ENCODE measurements at places on chromosomes 4 and X. TPM values are rescaled to one million over a fixed set of nuclear protein-coding genes. Genes with fewer than 3 reads are reported as not detected.

The PDE6B gene
- total RNA-seq, result not detected

DNA sequence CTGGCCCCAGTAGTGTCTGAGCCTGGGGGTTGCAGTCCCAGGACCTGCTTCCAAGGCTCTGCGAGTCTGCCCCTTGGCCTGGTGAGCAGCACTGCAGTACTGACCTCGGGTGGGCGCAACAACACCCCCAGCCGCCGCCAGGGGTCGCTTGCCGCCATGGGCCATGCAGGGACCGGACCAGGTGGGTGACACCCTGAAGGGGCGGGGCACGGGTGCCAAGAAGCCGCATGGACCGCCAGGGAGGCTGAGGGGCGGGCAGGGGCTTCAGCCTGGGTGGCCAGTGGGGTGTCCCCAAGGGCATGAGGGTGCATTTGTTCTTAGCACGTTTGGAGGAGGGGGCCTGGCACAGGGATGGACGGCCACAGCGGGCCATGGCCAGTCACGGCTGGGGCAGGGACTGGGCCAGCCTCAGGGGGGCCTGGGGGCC lies 25.0 kb downstream of the TACC3 start:
- peak; percentile 61 for DNase-seq

The DRD5 gene
- total RNA-seq, result not detected

DNA sequence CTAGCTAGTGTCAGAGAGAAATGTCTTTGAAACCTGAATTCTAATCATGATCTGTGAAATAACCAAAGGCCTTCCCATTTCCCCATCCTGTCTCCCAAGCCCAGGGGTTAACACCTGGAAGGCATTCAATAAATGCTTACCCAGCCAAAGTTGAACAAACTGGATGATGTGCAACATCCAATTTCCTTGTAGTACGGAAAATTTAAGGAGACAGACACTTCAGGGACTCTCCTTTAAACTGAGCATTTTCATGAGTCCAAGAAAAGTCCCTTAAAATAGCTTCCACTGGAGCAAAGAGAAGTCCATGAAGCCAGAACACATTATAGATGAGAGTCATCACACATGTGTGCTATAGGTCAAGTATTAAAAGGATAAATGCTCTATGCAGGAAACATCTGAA lies 271.2 kb downstream of the RAB28 start:
- DNase-seq, result no peak

GRCh38 chr4:13262816-13263215 lies 221.3 kb downstream of the RAB28 start:
- no peak for DNase-seq

The LANCL3 gene
- total RNA-seq, result 0.72 TPM

DNA sequence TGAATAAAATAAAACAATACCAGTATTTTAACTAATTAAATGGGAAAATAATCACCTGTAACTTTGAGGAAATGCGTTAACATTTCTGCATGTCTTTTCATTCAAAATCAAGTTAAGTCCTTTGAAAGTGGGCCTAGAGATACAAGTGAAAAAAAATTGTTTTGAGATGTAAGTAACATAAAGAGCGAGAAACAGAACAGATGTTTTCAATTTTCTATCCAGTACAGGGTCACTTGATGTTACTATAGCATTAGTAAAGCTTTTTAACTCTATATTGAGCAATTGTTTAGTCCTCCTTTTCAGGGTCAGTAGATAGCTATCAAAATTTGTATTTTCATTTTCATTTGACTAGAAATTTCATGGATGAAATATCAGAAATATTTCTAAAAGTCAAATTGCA lies 761.4 kb downstream of the CCSER1 start:
- DNase-seq, result no peak

- DNase-seq, result no peak
Measured at GRCh38 chr4:44160776-44161367, 287.7 kb downstream of the KCTD8 start.

The MAGEB1 gene
- 5.6 TPM for total RNA-seq

The DEFB131A gene
- total RNA-seq, result not detected

DNA sequence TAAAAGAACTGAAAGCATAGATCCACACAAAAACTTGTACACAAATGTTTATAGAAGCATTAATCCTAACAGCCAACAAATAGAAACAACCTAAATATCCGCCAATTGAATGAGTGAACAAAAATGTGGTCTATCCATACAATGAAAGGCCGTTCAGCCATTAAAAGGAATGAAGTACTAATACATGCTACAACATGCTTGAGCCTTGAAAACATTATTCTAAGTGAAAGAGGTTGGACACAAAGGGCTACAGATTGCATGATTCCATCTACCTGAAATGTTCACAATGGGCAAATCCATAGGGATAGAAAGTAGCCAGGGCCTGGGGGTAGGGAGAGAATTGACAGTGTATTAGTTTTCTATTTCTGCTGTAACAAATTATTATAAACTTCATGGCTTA lies 169.2 kb downstream of the SPCS3 start:
- no peak for DNase-seq

GRCh38 chr4:793093-793861 lies 32.7 kb downstream of the CPLX1 start:
- no peak for DNase-seq

DNA sequence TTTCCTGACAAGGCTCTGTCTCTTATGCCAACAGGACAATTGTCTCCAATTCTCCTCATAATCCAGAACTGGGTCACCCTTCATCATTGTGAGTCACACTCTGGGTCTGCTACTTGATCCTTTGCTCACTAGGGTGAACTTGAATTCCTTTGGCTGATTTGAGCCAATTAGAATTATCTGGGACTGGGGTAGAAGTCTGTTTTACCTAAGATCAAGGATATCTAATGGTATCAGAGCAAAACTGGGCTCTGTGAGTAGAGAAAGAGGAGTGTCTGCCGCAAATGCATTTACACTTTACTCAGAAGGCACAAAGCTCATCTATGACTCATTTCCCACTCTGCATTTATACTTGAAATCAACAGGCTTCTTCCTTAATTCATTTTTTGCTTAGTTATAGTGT lies 72.6 kb downstream of the PITX2 start:
- peak; percentile 14 for DNase-seq

GRCh38 chr4:127304356-127304755 lies 328.4 kb upstream of the INTU start:
- DNase-seq, result peak; percentile 62

The UNC5C gene
- 0.48 TPM for total RNA-seq

The ARAP2 gene
- total RNA-seq, result 0.20 TPM

DNA sequence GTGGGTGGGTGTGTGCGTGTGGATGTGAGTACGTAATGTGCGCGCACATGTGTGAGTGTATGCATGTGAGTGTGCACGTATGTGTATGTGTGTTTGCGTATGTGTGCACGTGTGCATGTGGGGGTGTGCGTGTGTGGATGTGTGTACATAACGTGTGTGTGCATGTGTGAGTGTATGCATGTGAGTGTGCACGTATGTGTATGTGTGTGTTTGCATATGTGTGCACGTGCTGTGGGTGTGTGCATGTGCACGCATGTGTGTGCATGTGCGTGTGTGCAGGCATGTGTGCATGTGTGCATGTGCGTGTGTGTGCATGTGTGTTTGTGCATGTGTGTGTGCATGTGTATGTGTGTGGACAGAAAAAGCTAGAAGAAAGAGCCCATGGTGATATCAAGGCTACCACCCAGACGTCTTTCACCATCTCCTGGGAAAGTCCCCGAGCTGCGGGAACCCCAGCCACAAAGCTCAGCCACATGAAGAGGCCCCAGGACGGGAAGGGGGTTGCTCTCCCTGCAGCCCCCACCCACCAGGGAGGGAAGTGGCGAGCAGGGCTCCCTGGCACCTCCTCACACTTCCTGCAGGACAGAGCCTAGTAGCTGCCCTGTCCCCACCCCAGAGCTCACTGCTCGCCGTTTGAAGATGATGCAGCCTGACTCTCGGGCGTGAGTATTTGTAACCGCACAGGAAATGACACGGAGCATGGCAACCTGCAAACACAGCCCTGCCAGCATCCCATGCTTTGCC lies 108.3 kb downstream of the DCTD start:
- DNase-seq, result peak; percentile 18

The TMEM35A gene
- total RNA-seq, result not detected

- DNase-seq, result peak; percentile 10
Measured at GRCh38 chr4:90419124-90419711, 292.0 kb downstream of the CCSER1 start.

The DUSP21 gene
- total RNA-seq, result not detected

The CXorf51B gene
- not detected for total RNA-seq

The PRRG3 gene
- total RNA-seq, result not detected

The TMEM150C gene
- 0.49 TPM for total RNA-seq

The PCDH7 gene
- 0.60 TPM for total RNA-seq

GRCh38 chr4:108831886-108832285 lies 69.0 kb upstream of the ETNPPL start:
- no peak for DNase-seq

The SPIN2A gene
- total RNA-seq, result 0.20 TPM

The PAPSS1 gene
- total RNA-seq, result 46.7 TPM

The TMSB15A gene
- 27.1 TPM for total RNA-seq

- no peak for DNase-seq
Measured at GRCh38 chr4:138392751-138393308, 150.7 kb upstream of the SLC7A11 start.

DNA sequence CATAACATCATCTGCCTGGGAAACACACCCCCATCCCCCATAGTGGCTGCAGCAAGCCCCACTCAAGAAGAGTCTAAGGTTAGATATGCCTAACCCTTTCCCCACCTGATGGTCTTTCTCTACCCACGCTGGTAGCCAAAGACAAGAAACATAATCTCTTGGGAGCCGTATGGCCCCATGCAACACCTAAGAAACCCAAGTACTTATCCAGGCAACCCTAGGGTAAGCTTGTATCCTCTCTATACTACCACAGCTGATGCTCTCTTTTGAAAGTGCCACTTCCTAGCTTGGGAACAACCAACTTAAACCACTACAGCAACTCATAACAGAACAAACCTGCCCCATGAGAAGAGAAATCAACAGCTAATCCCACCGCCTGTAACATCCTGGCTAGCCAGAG lies 161.1 kb downstream of the MSN start:
- no peak for DNase-seq

GRCh38 chrX:148755111-148755510 lies 254.7 kb downstream of the AFF2 start:
- DNase-seq, result peak; percentile 4

DNA sequence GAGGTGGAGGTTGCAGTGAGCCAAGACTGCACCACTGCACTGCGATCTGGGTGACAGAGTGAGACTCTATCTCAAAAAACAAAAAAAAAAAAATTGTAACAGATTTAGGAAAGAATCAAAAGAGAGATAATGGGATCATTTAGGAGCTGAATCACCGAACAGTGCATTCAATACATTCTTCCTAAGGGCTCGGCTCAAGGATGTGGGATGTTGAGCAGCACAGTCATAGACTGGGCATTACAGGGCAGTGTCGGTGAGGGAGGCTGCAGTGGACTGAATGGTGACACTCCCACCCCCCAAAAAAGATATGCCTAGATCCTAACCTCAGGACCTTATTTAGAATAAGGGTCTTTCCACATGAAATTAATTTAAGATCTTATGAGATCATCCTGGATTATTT lies 70.0 kb downstream of the EVC2 start:
- peak; percentile 84 for DNase-seq

DNA sequence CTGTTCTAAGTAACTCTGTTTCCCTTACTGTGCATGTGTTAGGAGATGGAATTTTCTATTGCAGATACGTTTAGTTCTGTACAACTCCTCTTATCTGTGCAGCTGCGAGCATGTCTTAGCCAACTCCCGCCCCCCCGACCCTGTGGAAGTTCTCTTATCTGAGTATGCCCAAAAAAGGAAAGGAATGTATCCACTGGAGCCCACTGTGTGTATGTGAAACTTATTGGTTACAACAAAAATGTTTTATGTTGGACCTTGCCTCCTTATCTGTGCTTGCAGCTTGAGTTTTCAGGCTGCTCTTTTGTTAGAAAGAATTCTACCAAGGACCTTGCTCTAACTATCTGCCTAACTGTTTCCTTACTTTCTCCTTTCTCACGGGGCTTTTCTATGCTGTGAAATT lies 24.2 kb upstream of the DCAF8L2 start:
- DNase-seq, result no peak

The GAGE2A gene
- not detected for total RNA-seq

GRCh38 chrX:154028502-154029184 lies 8.9 kb upstream of the IRAK1 start:
- no peak for DNase-seq

GRCh38 chr4:85587952-85588351 lies 113.0 kb downstream of the ARHGAP24 start:
- no peak for DNase-seq

DNA sequence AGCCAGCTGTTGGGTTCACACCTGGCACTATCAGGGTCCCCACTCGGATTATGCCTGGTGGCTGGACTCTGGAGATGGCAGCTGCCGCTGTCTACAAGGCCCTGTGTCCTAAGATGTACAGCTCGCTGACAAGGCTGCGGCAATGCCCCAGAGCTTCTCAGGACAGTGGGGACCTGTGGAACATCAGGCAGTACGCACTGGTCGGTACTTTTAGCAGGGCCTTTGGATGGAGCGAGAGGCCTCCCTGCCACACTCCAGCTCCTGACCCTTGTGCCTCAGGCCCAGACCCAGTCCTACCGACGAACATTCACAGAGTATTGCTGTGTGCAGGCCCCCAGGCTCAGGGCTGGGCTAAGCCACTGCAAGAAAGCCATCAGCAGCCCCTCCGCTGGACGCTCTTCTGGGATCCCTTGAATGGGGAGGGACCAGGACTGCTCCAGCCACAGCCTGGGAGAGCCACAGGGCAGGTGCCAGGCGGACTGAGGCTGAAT lies 45.7 kb upstream of the HMX1 start:
- no peak for DNase-seq

The CYTL1 gene
- 24.6 TPM for total RNA-seq

- DNase-seq, result no peak
Measured at GRCh38 chrX:39922926-39923325, 174.8 kb downstream of the BCOR start.

DNA sequence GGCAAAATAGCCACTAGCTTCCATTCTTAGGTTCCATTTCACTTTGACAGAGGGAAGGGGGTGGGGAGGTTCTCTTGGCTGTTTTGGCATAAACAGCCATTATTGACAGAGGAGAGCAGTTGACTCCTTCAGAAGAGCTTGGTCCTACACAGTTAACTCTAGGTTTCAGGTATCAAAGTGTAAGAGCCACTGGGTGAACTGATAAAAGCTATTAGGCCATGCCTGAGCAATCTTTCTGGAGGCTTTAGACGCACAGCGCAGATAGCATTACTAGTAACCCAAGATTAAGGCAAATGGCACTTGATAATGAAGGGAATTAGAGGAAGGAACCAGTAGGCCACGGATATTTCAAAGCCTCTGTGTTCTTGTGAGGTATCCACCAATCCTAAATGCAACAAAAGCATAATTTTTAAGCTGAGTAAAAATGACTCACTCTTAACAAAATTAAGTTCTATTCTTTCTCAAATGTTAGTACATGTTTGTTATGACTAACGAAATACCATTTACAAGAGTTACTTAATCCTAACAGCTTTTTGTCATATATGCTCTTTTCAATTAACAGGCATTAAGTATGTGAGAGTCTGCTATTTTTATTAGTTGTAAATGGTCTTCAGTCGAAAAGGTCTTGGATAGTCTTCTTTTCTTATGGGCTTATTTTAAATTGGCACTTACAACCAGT lies 53.6 kb downstream of the SLC7A11 start:
- DNase-seq, result no peak

The STAP1 gene
- total RNA-seq, result not detected

- no peak for DNase-seq
Measured at GRCh38 chr4:85805891-85806290, 330.9 kb downstream of the ARHGAP24 start.

GRCh38 chrX:154650221-154650510 lies 3.2 kb downstream of the CTAG2 start:
- no peak for DNase-seq

All from RPMI7951 (cell line).